ENCODE measurements at places on chromosomes 4 and X.
A peak's percentile ranks its signal among the peaks of the same experiment; 100 is the strongest.

DNA sequence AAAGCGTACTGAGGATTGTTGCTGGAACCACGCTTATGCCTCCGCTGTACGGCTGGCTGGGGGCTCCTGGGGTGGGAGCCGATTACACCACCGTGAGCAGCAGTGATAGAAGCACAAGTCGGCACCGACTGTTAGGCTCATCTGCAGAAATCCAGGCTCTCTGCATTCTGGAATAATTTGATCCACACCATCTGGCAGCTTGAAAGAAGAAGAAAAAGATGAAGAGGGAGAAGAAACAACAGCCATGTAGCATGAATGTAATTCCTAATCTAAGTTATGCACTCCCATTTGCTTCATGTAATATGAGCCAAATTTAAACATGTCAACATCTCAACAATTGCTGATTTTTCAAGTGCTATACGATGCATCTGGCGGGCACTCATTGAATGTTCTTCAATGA lies 84.6 kb upstream of the DHX15 start:
- DNase-seq, result no peak

DNA sequence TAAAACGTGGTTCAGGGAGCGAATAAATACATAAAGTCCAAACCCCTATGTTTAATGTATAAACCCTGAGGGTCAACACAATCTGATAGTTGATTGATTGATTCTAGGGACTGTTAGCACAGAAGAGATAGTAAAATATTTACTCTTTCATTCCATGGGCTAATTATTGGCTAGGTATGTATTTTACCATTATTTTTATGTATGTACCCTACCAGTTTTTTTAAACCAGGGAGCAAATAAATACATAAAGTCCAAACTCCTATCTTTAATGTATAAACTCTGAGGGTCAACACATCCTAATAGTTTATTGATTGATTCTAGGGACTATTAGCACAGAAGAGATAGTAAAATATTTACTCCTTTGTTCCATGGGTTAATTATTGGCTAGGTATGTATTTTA lies 40.0 kb downstream of the ZFX start:
- no peak for DNase-seq

- DNase-seq, result peak; percentile 19
Measured at GRCh38 chr4:22897520-22898108, 204.9 kb downstream of the GBA3 start.

- no peak for DNase-seq
Measured at GRCh38 chr4:85142451-85142850, 176.0 kb upstream of the WDFY3 start.

GRCh38 chr4:155474758-155475157 lies 98.0 kb upstream of the MAP9 start:
- DNase-seq, result no peak

- DNase-seq, result no peak
Measured at GRCh38 chr4:76513482-76513881, 78.5 kb downstream of the SHROOM3 start.

- DNase-seq, result no peak
Measured at GRCh38 chr4:105976915-105977314, 81.6 kb downstream of the NPNT start.

Measured in activated CD4-positive, alpha-beta memory T cell treated with anti-CD3 and anti-CD28 coated beads for 36 hours (primary cell).